ENCODE measurements at places on chromosomes 16 and 17. TPM values are rescaled to one million over a fixed set of nuclear protein-coding genes. Genes with fewer than 3 reads are reported as not detected.

The ZC3H7A gene
- total RNA-seq: 136 TPM

The KCTD5 gene
- 46.2 TPM for total RNA-seq

The HBM gene
- not detected for total RNA-seq

The CNTROB gene
- 32.6 TPM for total RNA-seq

The IGFBP4 gene
- 0.88 TPM for total RNA-seq

The TMEM88 gene
- 2.7 TPM for total RNA-seq

DNA sequence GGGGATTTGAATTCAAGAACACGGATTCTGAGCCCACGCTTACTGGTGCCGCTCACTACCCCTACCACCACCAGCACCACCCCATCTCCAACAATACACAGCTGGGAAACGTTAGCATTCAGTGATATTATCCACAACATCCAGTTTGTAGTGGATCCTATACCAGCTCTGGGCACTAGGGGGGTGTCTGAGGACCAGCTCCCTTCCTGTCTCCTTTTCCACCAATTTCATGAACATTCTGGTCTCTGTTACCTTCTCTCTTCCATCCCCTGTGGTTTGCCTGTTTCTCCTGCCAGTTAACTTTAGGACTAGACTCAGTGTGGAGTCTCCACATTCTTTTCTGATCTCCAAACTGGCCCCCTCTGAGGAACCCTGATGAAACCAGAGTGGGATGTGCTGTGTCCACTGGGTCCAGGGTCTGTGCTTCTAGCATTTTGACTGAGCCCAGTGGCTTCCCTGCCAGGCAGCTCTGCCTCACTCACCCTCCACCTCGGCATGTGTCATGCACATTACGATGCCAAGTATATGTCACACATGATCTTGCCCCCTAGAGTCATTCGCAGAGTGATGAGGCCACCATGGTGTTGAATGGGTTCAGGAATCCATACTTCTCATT is 187.0 kb upstream of the CDH13 start:
- DNase-seq: no peak
- no peaks in the 10 kb centered on the region for H3K36me3 ChIP-seq
- peaks cover 5% of the 10 kb centered on the region for H3K4me1 ChIP-seq

DNA sequence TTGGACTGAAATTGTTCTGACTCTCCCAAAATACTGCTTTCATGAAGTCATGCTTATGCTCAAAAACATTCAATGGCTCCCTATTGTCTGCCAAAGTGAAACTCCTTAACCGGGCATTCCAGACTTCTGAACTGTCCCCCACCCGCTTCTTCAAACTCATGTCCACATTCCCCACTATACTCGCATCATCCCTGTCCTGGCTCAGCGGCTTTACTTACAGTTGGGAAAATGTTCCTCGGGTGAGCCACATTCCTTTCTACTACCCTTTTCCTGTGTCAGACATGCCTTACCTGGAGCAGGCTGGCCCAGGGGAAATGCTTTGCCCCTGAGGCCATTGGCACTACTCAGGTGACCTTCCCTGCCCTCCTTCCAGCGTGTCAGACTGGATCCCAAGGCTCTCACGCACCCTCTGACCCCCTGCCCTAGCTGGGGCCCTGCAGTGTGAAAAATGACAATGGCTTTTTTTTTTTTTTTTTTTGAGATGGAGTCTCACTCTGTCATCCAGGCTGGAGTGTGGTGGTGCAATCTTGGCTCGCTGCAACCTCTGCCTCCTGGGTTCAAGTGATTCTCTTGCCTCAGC is 5.3 kb downstream of the CYGB start:
- H3K36me3 ChIP-seq: no peaks in the 10 kb centered on the region
- no peak overlapping the region for H3K4me3 ChIP-seq
- no peaks in the 10 kb centered on the region for H3K27me3 ChIP-seq
- DNase-seq: no peak
- peak overlapping the region; percentile 78 for H3K27ac ChIP-seq
- H3K4me1 ChIP-seq: peaks cover 14% of the 10 kb centered on the region

DNA sequence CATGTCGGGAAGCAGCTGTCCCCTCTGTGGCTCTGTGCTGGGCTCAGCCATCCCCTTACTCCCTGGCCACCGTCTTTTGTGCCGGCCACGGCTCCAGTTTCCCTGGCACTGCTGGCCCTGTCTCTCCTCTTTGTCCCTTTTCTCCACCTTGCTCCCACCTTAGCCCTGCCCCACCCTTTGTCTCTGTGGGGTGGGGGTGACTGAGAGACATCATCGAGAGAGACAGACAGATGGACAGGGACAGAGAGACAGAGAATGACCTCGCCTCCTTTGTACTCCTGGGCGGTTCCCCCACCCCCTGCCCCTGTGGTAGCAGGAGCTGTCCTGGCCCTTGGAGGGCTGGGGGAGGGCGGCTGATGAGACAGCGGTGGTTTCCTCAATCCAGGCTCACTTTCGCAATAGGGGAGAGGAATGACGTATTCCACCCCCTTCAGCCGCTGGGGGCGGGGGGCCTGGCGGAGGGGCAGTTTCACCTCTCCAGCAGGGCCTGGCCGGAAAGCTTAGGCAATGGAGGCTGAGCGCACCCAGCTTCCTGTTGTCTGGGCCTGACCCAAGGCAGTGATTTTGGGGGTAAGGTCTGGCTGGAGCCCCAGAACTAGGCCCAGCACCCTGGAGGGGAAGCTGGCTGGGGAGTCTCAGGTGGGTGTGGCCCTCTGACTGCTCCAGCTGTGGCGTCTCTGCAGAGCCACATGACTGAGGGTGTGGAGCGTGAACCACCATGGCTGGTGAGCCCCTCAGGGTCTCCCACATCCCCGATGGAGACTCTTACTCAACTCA is 7.3 kb downstream of the FMNL1 start:
- peak overlapping the region; percentile 100 for H3K27ac ChIP-seq
- no peaks in the 10 kb centered on the region for H3K27me3 ChIP-seq
- H3K4me1 ChIP-seq: peaks cover 80% of the 10 kb centered on the region
- H3K4me3 ChIP-seq: peak overlapping the region; percentile 90
- peaks cover 5% of the 10 kb centered on the region for H3K36me3 ChIP-seq

- peaks cover 7% of the 10 kb centered on the region for H3K27me3 ChIP-seq
- peaks cover 29% of the 10 kb centered on the region for H3K4me1 ChIP-seq
- H3K4me3 ChIP-seq: peak overlapping the region; percentile 44
- H3K36me3 ChIP-seq: no peaks in the 10 kb centered on the region
- DNase-seq: peak; percentile 78
- no peak overlapping the region for H3K27ac ChIP-seq
These were observed 4.2 kb downstream of the TRADD start for GRCh38 chr16:67155295-67156142.

DNA sequence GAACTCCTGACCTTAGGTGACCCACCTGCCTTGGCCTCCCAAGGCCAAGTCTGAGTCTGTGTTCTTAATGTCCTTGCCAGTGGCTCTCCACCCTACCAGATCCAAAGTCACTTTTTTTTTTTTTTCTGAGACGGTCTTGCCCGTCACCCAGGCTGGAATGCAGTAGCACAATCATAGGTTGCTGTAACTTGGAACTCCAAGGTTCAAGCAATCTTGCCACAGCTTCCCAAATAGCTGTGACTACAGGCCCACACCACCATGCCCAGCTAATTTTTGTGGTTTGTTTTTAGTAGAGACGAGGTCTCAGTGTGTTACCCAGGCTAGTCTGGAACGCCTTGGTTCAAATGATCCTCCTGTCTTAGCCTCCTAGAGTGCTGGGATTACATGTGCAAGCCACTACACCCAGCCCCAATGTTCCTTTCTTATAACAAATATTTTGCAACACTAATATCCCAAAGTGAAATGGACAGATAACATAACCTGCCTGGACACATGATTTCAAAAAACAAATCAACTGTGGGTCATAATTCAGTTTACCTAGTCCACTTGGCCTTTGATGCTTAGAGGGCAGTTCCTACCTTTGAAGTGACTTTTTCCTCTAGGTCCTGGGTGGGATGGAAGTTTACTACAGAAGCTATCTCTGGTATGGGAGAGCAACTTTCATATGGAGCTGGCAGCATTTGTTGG is 4.0 kb upstream of the RAPGEFL1 start:
- peaks cover 21% of the 10 kb centered on the region for H3K36me3 ChIP-seq
- DNase-seq: no peak
- no peak overlapping the region for H3K4me3 ChIP-seq
- H3K27ac ChIP-seq: no peak overlapping the region

GRCh38 chr16:16100631-16101030 is 122.7 kb downstream of the ABCC6 start:
- DNase-seq: no peak
- no peak overlapping the region for H3K27ac ChIP-seq
- H3K4me3 ChIP-seq: no peak overlapping the region
- peaks cover 10% of the 10 kb centered on the region for H3K36me3 ChIP-seq
- H3K4me1 ChIP-seq: peaks cover 4% of the 10 kb centered on the region

GRCh38 chr17:44002141-44002848 is 2.1 kb upstream of the NAGS start:
- no peak for DNase-seq
- peaks cover 17% of the 10 kb centered on the region for H3K27me3 ChIP-seq
- H3K27ac ChIP-seq: no peak overlapping the region
- no peaks in the 10 kb centered on the region for H3K36me3 ChIP-seq
- H3K4me1 ChIP-seq: peaks cover 7% of the 10 kb centered on the region

- no peak overlapping the region for H3K4me3 ChIP-seq
- H3K4me1 ChIP-seq: peaks cover 6% of the 10 kb centered on the region
- no peak overlapping the region for H3K27ac ChIP-seq
These were observed 10.9 kb upstream of the ALKBH5 start for GRCh38 chr17:18172531-18173278.

GRCh38 chr17:3962217-3962964 is 1.8 kb downstream of the ATP2A3 start:
- no peaks in the 10 kb centered on the region for H3K36me3 ChIP-seq
- H3K4me3 ChIP-seq: peak overlapping the region; percentile 86
- H3K27ac ChIP-seq: peak overlapping the region; percentile 92
- peaks cover 49% of the 10 kb centered on the region for H3K4me1 ChIP-seq
- DNase-seq: no peak
- no peaks in the 10 kb centered on the region for H3K27me3 ChIP-seq

DNA sequence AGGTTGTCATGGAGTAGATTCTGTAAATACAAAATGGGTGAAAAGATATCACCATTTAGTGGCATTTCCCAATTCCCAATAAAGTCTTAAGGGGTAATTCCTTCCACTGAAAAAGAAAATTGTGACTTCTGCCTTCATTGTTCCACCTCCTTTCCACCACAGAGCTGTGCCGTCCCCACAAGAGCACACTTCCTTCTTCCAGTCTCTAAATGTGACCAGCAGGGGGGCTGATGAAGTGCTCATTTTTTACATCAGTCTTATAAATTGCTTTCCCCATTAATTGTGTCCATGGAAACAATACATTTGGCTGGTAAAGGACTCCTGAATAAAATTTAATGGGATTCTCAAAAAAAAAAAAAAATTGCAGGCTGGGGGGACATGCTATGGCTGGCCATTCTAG is 260.8 kb upstream of the PSMD7 start:
- no peaks in the 10 kb centered on the region for H3K36me3 ChIP-seq
- no peak overlapping the region for H3K4me3 ChIP-seq
- no peak for DNase-seq

DNA sequence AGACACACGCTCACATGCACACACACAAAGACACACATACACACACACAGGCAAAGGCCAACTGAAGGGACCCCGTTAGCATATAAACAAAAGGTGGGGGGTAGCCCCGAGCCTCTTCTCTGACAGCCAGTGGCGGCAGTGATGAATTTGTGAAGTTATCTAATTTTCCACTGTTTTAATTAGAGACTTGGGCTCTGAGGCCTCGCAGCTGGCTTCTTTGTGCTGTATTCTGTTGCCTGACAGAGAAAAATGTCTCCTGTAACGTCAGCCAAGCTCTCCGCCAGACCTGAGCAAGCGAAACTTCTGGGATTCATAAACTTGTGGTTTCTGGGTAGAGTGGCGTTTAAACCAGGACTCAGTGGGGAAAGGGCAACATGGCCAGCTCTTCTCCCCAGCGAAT is 113.9 kb upstream of the FOXF1 start:
- H3K36me3 ChIP-seq: no peaks in the 10 kb centered on the region
- no peak for DNase-seq
- H3K27ac ChIP-seq: no peak overlapping the region
- H3K4me1 ChIP-seq: no peaks in the 10 kb centered on the region

- H3K4me3 ChIP-seq: no peak overlapping the region
- peaks cover 14% of the 10 kb centered on the region for H3K4me1 ChIP-seq
- no peaks in the 10 kb centered on the region for H3K27me3 ChIP-seq
- H3K27ac ChIP-seq: peak overlapping the region; percentile 23
- no peaks in the 10 kb centered on the region for H3K36me3 ChIP-seq
These were observed 217.2 kb downstream of the SNX29 start for GRCh38 chr16:12193692-12194091.

DNA sequence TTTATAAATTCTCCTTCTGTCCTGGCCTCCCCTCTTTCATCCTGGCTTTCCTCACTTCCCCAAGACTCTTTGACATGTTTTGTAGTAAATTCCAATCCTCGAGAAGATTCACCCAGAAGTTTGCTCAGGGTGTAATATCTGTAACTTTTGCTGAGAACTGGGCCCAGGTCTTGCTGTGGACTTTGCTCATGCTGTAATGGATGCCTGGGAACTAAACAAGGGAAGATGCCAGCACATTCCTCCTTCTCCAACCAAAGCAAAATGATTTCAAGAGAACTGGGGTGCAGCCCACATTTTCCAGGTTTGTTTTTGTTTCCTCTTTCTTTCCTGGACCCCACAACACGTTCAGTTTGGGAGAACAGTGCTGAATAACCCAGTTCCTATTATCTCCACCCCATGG is 6.6 kb upstream of the SALL1 start:
- H3K4me1 ChIP-seq: peaks cover 4% of the 10 kb centered on the region
- peaks cover 45% of the 10 kb centered on the region for H3K27me3 ChIP-seq
- H3K27ac ChIP-seq: no peak overlapping the region
- DNase-seq: no peak

DNA sequence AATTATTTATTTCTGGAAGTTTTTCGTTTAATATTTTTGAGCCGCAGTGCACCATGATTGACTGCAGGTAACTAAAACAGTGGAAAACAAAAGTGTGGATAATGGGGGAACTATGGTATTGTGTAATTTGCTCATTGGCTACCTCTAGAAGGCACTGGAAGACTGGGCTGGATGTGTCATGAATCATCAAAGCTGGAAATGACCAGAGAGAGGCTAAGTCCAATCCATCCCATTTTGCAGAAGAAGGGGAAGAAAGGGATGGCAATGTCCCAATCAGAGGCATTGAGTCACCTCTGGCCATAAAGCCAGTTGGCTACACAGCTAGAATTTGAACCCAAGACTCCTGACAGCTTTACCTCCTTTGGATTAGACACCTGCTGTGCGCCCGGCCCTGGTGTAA is 29.3 kb downstream of the GLP2R start:
- no peaks in the 10 kb centered on the region for H3K36me3 ChIP-seq
- DNase-seq: no peak
- H3K4me1 ChIP-seq: no peaks in the 10 kb centered on the region
- H3K27ac ChIP-seq: no peak overlapping the region
- no peak overlapping the region for H3K4me3 ChIP-seq

GRCh38 chr17:57674894-57675293 is 70.2 kb downstream of the CCDC182 start:
- H3K4me3 ChIP-seq: no peak overlapping the region
- peaks cover 30% of the 10 kb centered on the region for H3K4me1 ChIP-seq
- H3K36me3 ChIP-seq: no peaks in the 10 kb centered on the region
- no peaks in the 10 kb centered on the region for H3K27me3 ChIP-seq
- H3K27ac ChIP-seq: peak overlapping the region; percentile 83
- DNase-seq: no peak
